Left lobe of liver (tissue), 2 donors: ENCODE measurements at places on chromosomes 1 and 21. TPM values are rescaled to one million over a fixed set of nuclear protein-coding genes. Genes with fewer than 3 reads are reported as not detected.

The NPR1 gene
- 7.1 TPM for total RNA-seq

The ACTN2 gene
- total RNA-seq, result not detected

The UBE2U gene
- total RNA-seq, result not detected

The APH1A gene
- 88.5 TPM for total RNA-seq

The DIRAS3 gene
- 3.9 TPM for total RNA-seq

The KCNA3 gene
- total RNA-seq, result 0.43 TPM

The HSPA6 gene
- total RNA-seq, result 0.48 TPM

The SPRR5 gene
- total RNA-seq, result not detected

The TNFSF4 gene
- total RNA-seq, result 0.58 TPM

The SPAG17 gene
- not detected for total RNA-seq

The LRRC38 gene
- total RNA-seq, result not detected

The CC2D1B gene
- 14.5 TPM for total RNA-seq

The NPHS2 gene
- not detected for total RNA-seq

The CYYR1 gene
- 3.6 TPM for total RNA-seq

The EMC1 gene
- total RNA-seq, result 19.7 TPM

The AADACL4 gene
- total RNA-seq, result not detected

The STYXL2 gene
- not detected for total RNA-seq

The APCS gene
- total RNA-seq, result 1,727 TPM

- DNase-seq, result no peak
These were observed 238.0 kb upstream of the TMEM51 start for GRCh38 chr1:14915356-14916054.

- DNase-seq, result no peak
These were observed 333.6 kb downstream of the KCNH1 start for GRCh38 chr1:210800301-210800700.

GRCh38 chr21:37821786-37822450 is 94.3 kb downstream of the KCNJ6 start:
- no peak for DNase-seq

DNA sequence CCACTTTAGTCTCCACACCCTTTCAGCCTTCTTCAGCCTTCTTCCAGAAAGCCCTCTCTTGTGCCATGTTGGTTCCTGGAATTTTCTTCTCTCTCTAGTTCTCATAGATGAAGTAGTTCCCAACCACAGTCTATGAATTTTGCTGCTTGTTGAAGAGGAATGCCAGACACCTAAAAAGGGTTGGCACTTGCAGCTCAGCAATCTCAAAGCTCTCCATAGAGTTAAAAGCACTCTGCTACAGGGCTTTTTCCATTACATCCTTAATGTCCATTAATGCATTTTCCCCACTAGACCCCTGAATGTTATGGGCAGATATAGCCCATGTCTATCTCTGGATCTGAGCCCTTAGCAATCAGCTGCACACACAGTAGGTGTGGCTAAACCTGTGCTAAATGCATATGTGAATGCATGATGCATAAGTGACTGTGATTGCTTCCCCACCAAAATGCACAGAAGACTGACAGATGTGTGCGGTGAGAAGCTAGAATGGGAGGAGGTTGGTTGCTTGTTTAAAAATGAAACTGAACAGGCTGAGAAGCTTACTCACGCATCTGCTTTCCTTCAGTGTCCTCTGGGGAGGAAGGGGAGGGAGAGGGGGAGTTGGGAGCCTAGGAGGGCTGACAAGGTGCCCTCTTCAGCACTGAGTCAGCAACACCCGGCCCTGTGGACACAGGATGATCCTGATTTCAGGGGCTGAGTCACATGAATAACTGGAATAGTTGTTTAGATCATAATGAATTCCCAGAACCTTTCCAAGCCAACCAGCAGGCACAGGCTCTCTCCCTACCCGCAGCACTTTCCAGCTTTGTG is 146.1 kb upstream of the FGGY start:
- DNase-seq, result no peak

GRCh38 chr1:68974447-68974846 is 477.6 kb upstream of the DEPDC1 start:
- no peak for DNase-seq

DNA sequence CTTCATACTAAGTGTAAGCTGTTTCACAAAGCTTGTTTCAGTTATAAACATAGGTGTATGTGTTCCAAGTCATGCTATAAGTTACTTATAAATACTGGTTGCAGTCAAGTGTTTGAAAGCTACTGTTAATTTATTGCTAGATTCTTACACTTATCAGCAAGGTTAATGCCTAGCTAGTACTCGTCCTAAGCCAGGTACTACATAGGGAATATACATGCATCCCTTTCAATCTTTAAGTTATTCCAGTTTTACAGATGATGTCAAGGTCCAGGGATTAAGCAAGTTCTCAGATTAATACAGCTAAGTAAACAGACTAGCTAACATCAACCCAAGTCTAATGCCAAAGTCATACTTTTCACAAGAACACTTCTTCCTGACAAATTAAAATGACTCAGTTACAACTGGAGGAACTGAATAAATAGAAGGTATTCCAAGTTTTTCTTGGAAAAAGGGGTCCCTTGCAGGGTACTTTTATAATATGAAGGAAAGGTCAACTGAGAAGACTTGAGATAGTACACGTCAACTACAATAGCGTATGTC is 652.2 kb upstream of the USP24 start:
- no peak for DNase-seq

- no peak for DNase-seq
These were observed 9.8 kb downstream of the PADI3 start for GRCh38 chr1:17258758-17259130.

GRCh38 chr1:245235156-245235555 is 80.4 kb downstream of the KIF26B start:
- no peak for DNase-seq

GRCh38 chr1:93801471-93801870 is 77.5 kb downstream of the DNTTIP2 start:
- no peak for DNase-seq

- DNase-seq, result no peak
These were observed 4.8 kb downstream of the CTH start for GRCh38 chr1:70415882-70416281.

- no peak for DNase-seq
These were observed 367.7 kb upstream of the NEGR1 start for GRCh38 chr1:72649991-72650390.

GRCh38 chr1:162139211-162139610 is 69.7 kb downstream of the NOS1AP start:
- no peak for DNase-seq

- DNase-seq, result no peak
These were observed 19.0 kb upstream of the IFNLR1 start for GRCh38 chr1:24206083-24206464.

GRCh38 chr1:23480187-23481025 is 3.6 kb downstream of the ASAP3 start:
- no peak for DNase-seq

DNA sequence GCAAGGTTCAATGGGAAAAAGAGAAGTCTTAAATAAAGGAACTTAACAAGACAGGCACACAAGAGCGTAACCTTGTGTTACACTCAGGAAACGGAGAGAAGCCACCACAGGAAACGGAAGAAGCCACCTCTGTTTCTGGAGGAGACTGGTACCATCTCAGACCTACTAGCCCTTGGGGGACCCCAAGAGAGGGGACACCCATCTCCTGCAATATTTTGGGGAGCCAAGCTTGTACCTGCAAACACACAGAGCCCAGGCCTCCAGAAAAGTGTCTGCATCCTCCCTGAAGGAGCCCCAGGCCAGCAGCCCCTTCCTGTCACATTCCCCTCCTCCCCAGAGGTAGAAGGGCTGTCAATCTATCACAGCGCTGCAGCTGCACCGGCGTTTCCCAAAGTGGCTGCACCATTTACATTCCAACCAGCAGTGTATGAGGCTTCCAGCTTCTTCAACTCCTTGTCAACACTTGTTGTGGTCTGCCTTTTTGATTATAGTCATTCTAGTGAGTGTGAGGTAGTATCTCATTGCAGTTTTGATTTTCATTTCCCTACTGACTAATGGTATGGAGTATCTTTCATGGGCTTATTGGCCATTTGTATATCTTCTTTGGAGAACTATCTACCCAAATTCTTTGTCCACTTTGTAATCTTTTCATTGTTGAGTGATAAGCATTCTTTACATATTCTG is 23.0 kb upstream of the PADI1 start:
- no peak for DNase-seq

DNA sequence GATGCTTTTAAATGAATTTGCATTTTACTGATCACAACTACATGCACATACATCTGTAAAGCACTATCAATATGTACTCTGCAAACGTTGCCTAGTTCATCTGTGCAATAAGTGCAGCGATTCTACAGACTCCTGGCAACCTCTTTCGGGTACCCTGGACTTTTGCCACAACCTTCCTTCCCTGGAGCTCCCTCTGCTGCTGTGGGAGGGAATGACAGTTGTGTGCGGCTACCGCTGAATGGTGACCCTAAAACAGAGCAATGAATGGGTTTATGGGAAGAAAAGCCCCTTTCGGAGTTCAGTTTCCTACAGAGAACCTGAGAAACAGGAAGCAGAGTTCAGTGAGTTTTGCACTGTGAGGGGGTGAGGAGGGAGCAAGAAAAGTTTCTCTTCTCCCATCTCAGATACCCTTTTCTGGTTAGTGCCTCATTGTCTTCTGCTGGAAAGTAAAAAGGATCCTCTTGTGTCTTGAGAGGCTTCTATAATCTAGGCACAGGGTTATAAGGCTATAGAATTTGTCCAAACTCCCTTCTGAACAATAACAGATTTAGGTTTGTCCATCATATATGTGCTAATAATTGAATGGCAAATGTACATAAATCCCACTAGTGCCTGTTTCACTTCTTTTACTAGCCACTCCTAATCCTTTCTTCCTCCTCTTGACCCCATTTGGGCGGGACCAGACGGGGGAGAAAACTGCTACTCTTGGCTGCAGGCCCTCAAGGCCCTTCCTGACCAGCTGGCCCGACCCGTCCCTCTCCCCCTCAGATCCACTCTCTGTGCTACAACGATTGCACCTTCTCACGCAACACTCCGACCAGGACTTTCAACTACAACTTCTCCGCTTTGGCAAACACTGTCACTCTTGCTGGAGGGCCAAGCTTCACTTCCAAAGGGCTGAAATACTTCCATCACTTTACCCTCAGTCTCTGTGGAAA is 19.8 kb upstream of the SARS1 start:
- peak; percentile 67 for DNase-seq

GRCh38 chr1:110436635-110437034 is 14.3 kb upstream of the PROK1 start:
- DNase-seq, result no peak

- no peak for DNase-seq
These were observed 86.4 kb downstream of the FAF1 start for GRCh38 chr1:50873458-50874187.

GRCh38 chr1:189859385-189859977 is 618.2 kb downstream of the BRINP3 start:
- DNase-seq, result no peak

GRCh38 chr1:201404722-201405483 is 5.8 kb upstream of the LAD1 start:
- peak; percentile 75 for DNase-seq

- DNase-seq, result no peak
These were observed 44.5 kb downstream of the ARHGEF16 start for GRCh38 chr1:3498986-3499385.

- DNase-seq, result no peak
These were observed 3.6 kb downstream of the CTBS start for GRCh38 chr1:84570436-84571149.

DNA sequence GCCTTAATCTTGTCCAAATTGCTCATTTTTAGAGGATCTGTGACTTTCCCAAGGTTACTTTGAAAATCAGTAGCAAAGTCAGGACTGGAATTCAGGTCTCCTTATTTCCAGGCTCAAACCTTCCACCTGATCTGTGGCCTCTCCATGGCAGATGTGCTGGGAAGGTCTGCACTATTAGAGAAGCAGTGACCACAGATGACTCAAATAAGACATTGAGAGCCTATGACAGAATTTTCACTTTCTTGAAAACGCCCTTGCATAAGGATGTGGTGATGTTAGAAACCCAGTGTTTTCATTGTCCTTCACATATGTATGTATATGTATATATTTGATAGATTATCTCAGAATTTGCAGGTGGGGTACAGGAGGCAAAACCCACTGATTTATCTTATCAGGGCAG is 45.3 kb downstream of the TTC39A start:
- no peak for DNase-seq

- peak; percentile 63 for DNase-seq
These were observed 48.0 kb downstream of the H3-3A start for GRCh38 chr1:226110249-226111097.
